ENCODE measurements at places on chromosomes 3 and 15. TPM values are rescaled to one million over a fixed set of nuclear protein-coding genes. Genes with fewer than 3 reads are reported as not detected.

Gene KATNBL1
- total RNA-seq, result 25.9 TPM

Gene HYPK
- 17.9 TPM for total RNA-seq

Gene ZBTB47
- 5.2 TPM for total RNA-seq

Gene SCN11A
- not detected for total RNA-seq

Gene DUOX1
- total RNA-seq, result 0.14 TPM

Gene ITIH1
- not detected for total RNA-seq

Gene NAALADL2
- 4.0 TPM for total RNA-seq

Gene GMNC
- total RNA-seq, result not detected

Gene CPN2
- not detected for total RNA-seq

Gene AKAP13
- 48.3 TPM for total RNA-seq

Gene ISLR2
- total RNA-seq, result not detected

Gene CLEC3B
- 1.1 TPM for total RNA-seq

Gene C3orf85
- total RNA-seq, result 0.81 TPM

Gene GATA2
- total RNA-seq, result 13.3 TPM

Gene ACKR2
- total RNA-seq, result 4.1 TPM

Gene LRRC31
- total RNA-seq, result 0.70 TPM

Gene RGMA
- 4.5 TPM for total RNA-seq

Gene GOLGA6L7
- not detected for total RNA-seq

Gene PDZRN3
- total RNA-seq, result 13.6 TPM

Gene TRIM42
- not detected for total RNA-seq

Gene LTF
- not detected for total RNA-seq

Gene TLR9
- not detected for total RNA-seq
